Esophagus squamous epithelium (tissue), 5 donors: ENCODE measurements at places on chromosomes 2 and 18.

DNA sequence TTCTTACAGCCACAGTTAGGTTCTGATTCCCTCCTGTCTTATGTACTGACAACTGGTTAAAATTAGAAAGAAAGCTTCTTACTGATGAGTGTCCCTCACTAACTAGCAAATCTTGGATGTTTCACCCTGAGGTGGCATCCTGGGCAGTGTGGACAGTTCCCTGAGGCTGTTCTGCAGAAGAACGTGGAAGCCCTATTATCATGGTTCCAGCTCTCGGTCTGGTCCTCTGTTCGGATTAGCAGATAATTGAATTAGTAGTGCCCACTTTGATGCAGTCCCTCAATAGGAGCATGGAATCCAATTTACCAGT, 381.7 kb upstream of the NT5C1B start:
- DNase-seq: no peak

DNA sequence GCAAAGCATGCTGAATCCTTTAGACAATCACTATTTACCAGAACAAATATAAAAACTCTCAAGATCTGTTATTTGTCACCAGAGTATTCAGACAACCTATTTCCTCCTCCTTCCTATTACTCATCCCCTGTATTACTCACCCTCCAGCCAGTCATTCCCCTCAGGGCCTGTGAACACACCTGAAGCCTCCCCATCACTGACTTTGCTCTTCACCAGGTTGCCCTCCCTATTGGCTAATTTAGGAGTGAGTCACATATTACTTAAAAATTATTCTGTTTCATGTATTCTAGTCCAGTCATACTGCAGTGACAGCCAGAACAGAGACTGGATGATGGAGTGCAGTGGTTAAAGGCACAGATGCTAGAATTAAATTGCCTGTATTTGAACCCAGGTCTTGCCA, 3.7 kb upstream of the ATG16L1 start:
- DNase-seq: no peak

- DNase-seq: no peak
These were observed 187.4 kb upstream of the NCKAP5 start for GRCh38 chr2:133755480-133756300.

- DNase-seq: no peak
These were observed 921 bp downstream of the RPE start for GRCh38 chr2:210003359-210003758.

DNA sequence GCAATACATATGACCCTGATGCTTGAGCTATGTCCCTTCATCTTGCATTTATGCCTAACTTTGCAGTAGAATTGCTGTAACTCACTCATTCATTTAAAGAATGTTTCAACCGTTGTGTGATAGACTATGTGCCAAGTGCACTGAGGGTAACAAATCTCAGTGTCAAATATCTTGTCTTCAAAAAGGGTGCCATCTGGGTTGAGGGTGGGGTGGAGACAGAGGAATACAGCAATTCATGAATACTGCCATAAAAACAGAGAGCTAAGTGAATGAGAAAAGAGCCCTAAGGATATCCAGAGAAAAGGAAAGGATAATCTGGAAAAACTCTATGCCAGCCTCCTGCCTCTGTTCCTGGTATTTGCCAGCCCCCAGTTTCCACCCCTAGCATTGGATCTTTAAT, 1534.4 kb upstream of the PIK3C3 start:
- no peak for DNase-seq

- DNase-seq: no peak
These were observed 81.4 kb upstream of the CABLES1 start for GRCh38 chr18:23053776-23054457.

- DNase-seq: no peak
These were observed 16.6 kb downstream of the INPP5D start for GRCh38 chr2:233076749-233077148.

DNA sequence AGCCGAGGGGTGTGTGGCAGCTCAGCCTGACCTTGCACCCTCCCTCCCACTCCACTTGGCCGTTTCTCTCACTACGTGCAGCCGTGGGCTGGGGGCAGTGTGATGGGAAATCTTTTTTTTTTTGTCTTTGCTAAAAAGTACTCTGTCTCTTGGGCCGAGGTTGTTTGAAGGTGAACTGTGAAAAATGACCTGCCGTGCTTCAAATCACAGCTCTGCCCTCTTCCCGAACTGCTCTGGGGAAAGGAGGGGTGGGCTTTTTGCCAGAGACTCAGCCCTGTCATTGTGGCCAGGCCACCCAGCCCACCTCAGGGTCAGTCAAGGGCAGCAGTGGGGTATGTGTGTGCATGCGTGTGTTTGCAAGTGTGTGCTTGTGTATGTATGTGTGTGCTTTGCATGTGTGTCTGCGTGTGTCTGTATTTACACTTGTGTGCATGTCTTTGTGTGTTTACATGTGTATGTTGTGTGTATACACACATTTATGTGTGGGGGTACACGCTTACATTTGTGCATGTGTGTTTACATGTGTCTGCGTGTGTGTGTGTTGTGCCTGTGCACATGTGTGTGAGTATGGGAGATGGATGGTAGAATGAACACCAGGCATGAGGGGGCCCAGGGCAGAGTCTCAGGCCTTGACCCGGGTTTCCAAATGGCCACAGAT, 61.3 kb upstream of the HAAO start:
- DNase-seq: no peak

GRCh38 chr18:67108894-67109293, 407.6 kb downstream of the DSEL start:
- no peak for DNase-seq

DNA sequence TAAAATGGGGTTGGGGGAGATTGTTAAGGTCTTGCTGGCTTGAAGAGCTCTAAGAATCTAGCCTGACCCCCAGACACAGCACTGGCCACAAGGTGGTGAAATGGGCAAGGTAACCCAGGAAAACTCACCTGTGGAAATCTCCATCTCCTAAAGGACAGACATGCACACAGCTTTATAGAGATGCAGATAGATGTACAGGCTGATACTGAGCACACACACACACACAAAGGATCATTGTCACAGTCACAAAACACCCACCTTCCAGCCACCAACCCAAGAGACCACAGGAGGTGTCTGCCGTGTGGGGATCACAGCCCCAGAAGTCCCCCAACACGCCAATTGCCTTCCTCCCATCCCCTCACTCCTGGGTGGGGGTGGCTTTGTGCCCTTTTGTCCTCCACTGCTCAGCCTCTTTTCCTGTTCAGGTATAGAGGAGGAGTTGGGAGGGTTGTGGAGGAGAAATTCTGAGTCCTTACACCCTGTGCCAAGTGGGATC, 3.2 kb upstream of the CYP26B1 start:
- no peak for DNase-seq

GRCh38 chr2:169073211-169073962, 4.0 kb downstream of the DHRS9 start:
- no peak for DNase-seq

DNA sequence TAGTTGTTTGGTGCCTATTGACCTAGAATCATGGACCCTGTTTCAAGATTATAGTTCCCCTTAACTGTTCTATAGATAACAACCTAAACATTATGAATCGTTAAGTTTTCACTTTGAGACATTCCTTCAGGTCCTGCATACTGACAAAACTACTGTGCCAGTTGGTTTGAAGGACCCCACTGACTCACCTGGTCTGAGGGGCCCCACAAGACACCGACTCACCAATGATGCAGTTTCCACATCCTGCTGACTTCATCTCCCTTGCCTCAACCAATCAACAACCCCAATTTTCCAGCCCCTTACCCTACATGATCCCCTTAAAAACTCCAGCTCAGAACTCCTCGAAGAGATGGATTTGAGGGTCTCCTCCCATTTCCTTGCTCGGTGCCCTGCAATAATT, 89.6 kb upstream of the CCDC141 start:
- no peak for DNase-seq

DNA sequence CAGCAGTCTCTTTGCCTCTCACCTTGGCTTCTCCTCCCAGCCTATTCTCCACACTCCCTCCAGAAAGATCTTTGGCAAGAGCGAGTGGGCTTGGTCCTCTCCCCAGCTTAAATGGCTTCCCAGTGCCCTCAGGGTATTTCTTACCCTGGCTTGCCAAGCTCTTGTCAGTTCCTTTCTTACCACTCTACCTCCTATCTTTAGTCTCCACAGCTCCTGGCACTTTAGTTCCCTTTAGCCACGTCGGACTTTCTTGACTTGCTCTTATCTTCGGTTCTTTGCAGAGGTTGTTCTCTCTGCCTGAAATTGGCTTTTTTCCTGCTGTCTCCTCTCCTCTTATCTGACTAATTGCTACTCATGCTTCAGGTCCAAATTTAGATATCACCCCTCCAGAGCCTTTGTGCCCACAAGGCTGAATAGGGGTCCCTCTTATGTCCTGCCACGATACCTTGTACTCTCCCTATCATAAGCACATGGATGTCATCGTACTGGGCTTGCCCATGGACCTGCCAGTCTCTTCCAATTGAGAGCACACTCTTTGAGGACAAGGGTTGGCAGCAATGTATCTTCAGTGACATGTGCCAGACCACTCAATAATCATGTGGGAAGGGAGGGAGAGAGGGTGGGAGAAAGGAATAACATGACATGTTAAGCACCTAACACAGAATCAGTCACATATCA, 131.7 kb upstream of the CTAGE1 start:
- no peak for DNase-seq

GRCh38 chr18:57287766-57288165, 64.6 kb upstream of the ST8SIA3 start:
- DNase-seq: no peak

- no peak for DNase-seq
These were observed 110.9 kb downstream of the INHBB start for GRCh38 chr2:120456867-120457266.

- DNase-seq: no peak
These were observed 73.5 kb downstream of the CCBE1 start for GRCh38 chr18:59623456-59624368.

GRCh38 chr2:21643180-21643579, 519.4 kb downstream of the TDRD15 start:
- DNase-seq: no peak

GRCh38 chr2:196808083-196808665, 981 bp downstream of the C2orf66 start:
- DNase-seq: no peak

GRCh38 chr2:229882583-229882982, 39.2 kb downstream of the TRIP12 start:
- no peak for DNase-seq

- DNase-seq: no peak
These were observed 6.1 kb downstream of the ECEL1 start for GRCh38 chr2:232481322-232482140.

GRCh38 chr2:157334797-157335196, 9.2 kb upstream of the ERMN start:
- DNase-seq: no peak

DNA sequence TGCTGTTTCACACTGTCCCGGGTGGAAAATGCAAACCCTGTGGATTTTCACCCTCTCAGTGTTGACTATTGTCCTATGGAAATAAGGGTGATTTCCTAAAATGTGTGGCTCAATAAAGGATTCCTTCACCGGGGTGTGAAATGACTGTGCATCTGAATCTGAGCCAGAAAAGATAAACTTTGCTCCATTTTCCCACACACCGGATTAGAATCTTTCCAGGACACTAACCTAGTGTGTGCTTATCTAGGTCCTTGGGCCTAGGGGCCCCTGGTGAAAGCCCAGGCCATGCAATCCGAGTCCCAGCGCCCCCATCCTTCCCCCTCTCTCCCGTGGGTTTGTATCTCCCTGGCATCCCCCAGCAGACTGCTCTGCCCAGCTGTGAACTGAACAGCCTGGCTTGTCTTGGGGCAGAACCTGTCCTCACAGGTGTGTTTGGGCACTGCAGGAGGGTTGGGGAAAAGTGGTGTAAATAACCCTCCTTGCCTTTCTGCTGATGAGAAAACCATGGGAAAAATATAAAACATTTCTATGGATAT, 17.3 kb downstream of the KLHL29 start:
- DNase-seq: no peak

GRCh38 chr2:39107724-39108273, 13.1 kb downstream of the SOS1 start:
- DNase-seq: no peak

DNA sequence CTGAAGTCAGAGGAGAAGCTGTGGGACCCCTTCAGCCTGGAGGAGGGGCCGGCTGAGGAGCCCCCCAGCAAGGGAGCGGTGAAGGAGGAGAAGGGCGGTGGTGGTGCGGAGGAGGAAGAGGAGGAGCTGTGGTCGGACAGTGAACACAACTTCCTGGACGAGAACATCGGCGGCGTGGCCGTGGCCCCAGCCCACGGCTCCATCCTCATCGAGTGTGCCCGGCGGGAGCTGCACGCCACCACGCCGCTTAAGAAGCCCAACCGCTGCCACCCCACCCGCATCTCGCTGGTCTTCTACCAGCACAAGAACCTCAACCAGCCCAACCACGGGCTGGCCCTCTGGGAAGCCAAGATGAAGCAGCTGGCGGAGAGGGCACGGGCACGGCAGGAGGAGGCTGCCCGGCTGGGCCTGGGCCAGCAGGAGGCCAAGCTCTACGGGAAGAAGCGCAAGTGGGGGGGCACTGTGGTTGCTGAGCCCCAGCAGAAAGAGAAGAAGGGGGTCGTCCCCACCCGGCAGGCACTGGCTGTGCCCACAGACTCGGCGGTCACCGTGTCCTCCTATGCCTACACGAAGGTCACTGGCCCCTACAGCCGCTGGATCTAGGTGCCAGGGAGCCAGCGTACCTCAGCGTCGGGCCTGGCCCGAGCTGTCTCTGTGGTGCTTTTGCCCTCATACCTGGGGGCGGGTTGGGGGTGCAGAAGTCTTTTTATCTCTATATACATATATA, 46.0 kb downstream of the BOLA3 start:
- DNase-seq: no peak

- DNase-seq: no peak
These were observed 10.0 kb downstream of the SLC40A1 start for GRCh38 chr2:189570570-189571031.

DNA sequence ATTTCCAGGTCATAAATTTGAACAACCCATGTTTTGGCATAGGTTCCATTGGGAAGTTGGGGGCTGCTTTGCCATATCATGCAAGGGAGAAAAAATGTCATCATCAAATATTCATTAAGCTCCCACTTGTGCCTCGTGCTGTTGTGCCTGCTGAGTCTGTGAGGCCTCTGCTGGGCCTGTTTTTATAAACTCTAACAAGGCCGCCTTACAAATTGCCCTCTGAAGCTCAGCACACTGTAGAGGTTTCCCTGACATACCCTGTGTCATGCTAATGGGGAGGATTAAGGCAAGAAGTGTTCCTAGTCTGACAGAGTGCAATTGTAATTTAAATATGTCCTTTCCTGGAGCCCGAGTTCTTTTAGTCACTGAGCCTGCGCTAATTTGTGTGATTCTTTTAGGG, 17.6 kb downstream of the OSBPL6 start:
- DNase-seq: no peak

GRCh38 chr2:10873790-10874437, 37.8 kb upstream of the KCNF1 start:
- no peak for DNase-seq

DNA sequence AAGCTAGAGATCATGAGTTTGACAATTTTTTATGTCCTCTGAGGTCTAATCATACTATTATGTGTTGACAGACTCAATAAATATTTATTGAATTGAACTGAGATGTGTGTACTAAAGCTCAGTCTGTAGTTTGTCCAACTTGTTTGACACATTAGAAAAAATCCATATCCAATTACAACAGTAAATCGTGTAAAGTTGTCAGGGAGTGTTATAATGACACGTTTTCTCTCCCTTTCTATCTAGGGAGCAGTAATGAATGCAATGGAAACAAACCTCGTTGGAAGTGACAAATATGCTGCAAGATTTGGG, 28.4 kb downstream of the ITGA4 start:
- no peak for DNase-seq

- no peak for DNase-seq
These were observed 81.9 kb downstream of the CLIP4 start for GRCh38 chr2:29196792-29197788.
